CD4-positive, alpha-beta T cell treated with Interleukin-12 subunit alpha and Interleukin-12 subunit beta, for 1 hour (primary cell): ENCODE measurements at places on chromosomes 2 and 18.
A peak's percentile ranks its signal among the peaks of the same experiment; 100 is the strongest.

DNA sequence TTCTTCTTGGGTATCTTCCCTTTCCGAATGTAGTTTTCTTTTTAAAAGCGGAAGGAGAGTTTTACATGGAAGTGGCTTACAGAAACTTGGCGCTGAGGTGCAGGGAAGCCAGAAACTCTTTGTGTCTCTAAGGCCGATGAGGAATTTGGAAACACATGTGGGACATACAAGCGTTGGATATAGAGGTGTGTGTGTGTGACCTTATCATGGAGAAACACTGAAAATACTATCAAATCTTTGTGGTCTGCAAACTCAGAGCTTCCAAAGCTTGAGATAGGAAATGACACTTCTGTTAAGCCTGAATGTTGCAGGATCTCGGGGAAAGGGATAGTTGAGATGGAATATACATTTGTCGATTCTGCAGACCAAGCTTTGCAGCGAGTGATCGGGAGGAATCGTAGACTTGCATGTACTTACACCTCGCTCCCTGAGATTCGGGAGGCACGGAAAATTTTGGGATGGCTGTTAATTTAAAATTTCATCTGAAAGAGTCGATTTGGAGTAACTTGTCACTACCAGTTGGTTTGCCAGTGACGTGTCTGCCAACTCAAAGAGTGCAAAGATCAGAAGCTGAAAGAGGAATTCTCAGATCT is 1.0 kb downstream of the NAB1 start:
- no peak for DNase-seq

- no peak for DNase-seq
These were observed 13.3 kb upstream of the ACTR2 start for GRCh38 chr2:65214361-65214760.

GRCh38 chr2:212998626-212999359 is 152.6 kb downstream of the IKZF2 start:
- DNase-seq: no peak

GRCh38 chr18:57107140-57107832 is 39.6 kb upstream of the BOD1L2 start:
- DNase-seq: no peak

DNA sequence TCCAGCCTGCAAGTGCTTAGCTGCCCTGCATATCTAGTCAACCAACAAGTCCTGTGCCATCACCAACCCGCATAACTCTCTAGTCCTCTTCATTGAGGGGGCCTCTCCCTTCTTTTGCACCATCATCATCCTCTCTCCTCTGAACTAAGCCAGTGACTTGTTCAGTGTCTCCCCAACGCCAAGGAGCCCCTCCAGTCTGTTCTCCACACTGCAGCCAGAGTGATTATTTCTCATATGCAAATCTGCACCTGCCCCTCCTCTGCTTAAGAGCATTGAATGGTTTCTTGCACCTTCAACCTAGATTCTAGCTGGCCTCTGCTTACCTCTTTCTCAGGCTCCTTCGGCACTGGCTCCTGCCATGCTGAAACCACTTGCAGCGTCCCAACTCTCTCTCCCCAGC is 141.8 kb downstream of the FAM161A start:
- DNase-seq: no peak

DNA sequence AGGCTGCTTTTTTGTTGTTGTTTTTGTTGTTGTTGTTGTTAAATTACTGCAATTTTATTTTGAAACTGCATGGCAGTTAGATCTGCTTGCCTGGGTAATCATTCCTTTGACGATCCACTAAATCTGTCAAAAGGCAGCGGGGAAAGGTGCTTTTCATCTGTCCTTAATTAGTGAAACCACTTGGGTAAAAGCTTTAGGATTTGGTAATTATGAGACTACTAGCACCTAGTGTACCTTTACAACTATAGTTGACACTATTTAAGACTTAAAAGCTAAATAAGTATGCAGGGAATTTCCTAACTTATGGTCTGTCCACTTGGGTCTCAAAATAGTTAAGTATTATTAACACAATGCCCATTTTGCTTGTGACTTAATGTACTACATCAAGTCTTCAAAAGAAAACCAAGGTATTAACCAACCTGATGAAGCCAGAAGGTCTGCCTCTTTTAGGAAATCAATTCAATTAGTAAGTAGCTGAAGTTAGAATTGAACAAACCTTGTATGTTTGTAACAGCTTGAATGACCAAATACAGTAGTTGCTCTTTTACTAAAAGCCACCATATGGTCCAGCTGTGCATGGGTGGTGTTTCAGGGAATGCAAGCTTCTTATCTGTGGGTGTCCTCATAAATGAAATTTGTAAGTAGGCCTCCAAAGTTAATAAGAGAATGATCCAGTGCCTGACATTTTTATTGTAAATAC is 44.8 kb downstream of the NAB1 start:
- DNase-seq: no peak

DNA sequence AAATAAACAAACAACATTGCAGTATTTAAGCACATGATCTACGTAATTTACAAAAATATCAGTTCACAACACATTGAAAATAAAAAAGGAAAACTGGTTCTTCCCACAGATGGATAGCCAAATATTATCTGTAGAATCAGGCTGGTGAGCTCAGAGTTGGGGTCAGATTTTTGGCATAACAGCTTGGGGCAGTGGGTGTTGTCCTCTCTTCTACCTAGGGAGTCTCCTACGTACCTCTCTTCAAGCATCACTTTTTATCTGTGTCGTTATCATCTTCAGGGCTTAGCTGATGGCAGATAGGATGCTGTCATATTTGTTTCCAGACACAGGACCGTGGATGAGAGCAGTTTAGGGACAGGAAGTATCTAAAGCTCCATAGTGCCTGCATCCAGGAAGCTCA is 46.2 kb downstream of the EMILIN2 start:
- no peak for DNase-seq

DNA sequence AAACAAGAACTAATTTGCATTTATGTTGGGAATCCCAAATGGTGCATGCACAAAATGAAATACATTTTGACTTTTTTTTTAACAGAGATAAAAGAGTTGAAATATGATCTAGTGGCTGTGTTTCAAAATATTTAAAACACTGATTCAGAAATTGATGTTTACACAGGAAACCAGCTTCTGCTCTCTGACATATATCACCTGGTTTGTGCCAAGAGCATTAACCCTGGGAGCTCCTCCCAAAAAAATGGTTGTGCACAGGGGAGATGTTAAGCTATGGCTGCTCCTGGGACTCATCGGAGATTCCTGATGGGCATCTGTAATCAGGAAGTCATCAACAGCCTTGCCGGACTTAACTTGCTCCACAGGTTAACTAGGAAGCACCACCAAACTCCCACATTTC is 65.2 kb upstream of the MAL start:
- no peak for DNase-seq

DNA sequence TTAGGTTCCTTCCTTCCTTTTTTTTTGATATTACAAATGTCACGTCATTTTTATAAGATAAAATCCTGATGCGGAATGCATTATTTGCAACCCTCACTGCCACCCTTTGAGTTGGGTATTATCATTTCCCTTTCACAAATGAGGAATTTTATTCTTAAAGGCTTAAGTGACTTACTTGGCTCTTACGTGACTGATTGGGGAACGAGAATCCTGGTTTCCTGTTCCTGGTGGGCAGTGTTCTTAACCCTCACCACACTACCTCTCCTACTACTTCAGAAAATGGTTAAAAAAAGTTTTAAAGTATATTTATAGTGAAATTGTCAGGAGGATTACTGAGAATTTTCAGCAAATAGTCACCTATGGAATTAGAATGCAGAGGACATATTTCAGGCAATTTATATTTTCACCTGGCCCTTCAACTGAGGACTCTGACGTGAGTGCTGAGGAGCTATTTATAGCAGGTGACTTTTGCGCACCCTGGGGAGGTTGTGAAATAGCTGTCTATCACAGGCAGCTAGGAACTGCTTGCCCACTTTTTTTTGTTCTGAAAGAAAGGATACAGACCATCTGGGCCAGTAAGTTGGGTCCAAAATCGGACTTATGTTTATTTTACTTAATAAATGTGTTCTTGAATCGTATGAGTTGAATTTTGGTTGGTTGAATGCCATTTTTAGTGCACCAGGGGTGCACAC is 18.7 kb upstream of the RASGRP3 start:
- no peak for DNase-seq

DNA sequence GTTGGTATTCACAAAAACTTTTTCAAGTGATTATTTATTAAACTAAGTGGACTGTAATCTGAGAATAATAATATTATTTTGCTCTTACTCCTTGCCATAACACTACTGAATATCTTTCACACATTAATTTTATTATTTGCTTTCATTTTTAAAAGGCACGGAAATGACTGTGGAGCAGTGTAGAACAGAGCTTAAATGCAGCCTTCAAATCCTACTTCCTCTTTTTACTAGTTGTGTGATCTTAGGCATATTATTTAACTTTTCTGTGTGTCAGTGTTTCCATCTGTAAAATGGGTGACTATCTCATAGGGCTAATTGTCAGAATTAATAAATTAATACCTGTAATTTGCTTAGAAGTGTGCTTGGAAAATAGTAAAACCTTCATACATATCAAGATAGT is 55.5 kb upstream of the SLC8A1 start:
- no peak for DNase-seq

DNA sequence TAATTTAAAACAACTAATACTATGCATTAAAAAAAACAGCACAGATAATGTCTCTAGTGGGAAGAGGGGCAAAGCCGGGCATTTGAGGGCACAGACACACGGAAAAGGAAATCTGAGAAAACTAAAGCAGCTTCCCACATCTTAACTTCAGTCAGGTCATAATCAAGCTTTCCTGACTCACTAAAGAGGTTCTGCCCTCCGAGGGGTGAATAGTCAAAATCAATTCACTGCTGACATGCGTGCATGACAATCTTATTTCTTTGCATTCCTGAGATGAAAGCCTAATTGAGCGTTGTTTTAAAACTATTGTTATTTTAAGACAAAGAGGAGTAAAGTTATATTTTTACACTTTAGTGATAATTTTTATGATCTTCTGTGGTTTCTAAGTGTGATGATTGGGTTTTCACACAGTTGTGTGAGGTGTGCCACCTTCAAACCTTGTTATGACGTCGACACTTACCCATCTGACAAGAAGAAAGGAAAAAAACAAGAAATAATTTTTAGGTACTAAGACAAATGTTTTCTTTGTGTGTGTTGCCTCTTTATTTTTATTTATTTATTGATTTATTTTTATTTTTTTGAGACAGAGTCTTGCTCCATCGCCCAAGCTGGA is 90.9 kb downstream of the GATA6 start:
- DNase-seq: peak; percentile 32

DNA sequence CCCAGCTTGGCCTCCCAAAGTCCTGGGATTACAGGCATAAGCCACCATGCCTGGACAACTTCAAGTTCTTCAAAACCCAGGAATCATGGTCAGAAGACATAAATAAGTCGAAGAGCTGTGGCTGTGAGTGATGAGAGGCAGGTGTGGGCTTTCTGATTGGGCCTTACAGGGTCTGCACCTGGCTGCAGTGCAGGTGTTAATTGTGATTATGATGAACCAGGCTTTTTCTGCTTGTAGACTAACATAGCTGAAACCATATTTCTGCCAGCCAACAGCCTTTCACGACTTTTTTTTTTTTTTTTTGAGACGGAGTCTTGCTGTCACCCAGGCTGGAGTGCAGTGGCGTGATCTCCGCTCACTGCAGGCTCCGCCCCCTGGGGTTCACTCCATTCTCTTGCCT is 14.9 kb upstream of the DTNB start:
- DNase-seq: no peak

DNA sequence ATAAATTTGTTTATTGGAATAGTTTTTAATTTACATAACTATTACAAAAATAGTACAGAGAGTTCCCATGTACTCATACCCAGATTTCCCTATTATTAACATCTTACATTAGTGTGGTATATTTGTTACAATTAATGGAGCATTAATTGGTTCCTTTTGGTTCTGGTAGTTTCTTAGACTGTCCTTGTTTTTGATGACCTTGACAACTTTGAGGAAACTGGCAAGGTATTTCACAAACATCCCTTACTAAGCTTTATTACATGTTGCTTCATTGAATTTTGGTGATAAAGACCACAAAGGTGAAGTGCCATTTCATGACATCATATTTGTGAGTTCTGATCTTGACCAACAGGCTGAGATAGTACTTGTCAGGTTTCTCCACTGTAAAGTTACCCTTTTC is 379.0 kb upstream of the GCFC2 start:
- DNase-seq: no peak

DNA sequence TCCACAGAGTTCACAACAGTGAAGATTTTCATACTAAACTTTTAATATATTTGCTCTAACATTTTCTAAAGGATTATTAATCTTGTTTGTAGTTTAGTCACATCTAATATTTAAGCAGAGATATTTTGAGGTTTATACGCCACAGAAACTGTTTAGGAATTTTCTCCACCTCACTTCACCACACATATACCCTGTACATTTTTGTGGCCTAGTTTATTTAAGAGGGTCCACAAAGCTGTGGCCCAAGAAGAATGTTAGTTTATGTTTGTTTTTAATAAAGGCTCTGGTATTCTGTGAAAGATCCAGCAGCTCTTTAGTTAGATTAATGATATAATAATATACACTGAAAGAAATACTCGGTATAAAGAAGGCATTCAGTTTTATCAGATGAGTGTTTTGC is 132.7 kb upstream of the TTC27 start:
- no peak for DNase-seq

DNA sequence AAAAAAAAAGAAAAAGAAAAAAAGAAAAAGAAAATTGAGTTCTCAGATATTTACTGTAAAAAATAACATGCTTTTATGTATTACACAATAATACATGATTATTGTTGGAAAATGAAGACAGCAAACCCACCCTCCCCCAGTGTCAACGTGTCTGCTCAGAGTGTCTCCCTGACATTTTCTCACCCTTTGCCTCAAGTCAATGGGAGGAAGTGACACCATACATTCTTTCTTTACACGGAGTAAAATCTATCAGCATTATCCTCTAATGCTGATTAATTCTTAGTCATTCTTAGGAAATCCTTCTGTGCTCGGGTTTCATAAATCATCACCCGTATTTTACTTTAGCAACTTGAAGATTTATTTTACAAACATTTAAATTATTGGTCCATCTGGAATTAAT is 32.0 kb downstream of the CTAGE1 start:
- peak; percentile 13 for DNase-seq

- DNase-seq: no peak
These were observed 62.6 kb downstream of the ODC1 start for GRCh38 chr2:10385501-10385900.
